ENCODE measurements at places on chromosomes 12 and 14.

- peak; percentile 38 for DNase-seq
These were observed 1.2 kb downstream of the TMEM120B start for GRCh38 chr12:121713793-121714192.

GRCh38 chr12:92133171-92133570 lies 12.5 kb downstream of the BTG1 start:
- no peak for DNase-seq

DNA sequence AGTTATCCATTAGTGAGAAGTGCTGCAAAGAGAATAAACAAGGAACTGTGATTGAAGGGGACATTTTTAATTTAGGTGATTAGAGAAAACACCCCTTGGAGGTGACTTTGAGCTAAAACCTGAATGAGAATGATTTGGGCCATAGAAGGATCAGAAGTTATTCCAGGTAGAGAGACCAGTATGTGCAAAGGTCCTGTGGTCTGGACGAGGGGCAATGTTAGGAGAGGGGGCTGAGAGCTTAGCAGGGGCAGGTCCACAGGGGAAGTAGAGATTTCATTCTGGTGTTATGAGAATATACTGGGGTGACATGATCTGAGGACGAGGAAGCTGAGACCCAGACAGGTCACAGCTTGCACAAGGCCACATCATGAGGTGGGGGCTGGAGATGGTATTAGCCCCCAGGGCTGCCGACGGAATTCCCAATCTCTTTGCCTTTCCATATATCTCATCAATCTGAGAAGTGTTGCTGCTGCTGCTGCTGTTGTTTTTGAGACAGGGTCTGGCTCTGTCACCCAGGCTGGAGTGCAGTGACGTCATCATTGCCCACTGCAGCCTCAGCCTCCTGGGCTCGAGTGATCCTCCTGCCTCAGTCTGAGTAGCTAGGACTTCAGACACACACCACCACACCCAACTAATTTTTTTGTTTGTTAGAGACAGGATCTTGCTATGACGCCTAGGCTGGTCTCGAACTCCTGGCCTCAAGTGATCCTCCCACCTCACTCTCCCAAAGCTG lies 55.6 kb downstream of the KCTD10 start:
- no peak for DNase-seq

GRCh38 chr12:45309836-45310626 lies 94.1 kb downstream of the ANO6 start:
- no peak for DNase-seq

- DNase-seq: peak; percentile 82
These were observed 1.2 kb upstream of the NEMF start for GRCh38 chr14:49853572-49854375.

GRCh38 chr14:99240627-99241324 lies 31.2 kb downstream of the BCL11B start:
- no peak for DNase-seq

- peak; percentile 71 for DNase-seq
These were observed 653 bp downstream of the PA2G4 start for GRCh38 chr12:56104815-56105608.

DNA sequence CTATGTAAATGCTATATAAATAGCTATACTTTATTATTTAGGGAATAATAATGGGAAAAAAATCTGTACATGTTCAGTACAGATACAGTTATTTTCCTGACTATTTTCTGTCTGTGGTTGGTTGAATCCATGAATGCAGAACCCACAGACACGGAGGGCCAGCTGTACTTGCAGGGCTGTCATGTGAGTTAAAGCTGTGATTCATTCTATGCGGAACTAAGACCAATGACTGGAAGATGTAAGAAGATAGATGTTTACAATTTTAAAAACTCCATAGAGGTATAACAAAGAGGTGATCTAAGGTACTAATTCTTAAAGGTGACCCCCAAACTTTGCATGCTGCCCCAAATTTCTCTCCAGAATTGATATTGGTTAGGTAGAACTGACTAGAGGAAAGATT lies 14.6 kb downstream of the PCNX4 start:
- DNase-seq: no peak

DNA sequence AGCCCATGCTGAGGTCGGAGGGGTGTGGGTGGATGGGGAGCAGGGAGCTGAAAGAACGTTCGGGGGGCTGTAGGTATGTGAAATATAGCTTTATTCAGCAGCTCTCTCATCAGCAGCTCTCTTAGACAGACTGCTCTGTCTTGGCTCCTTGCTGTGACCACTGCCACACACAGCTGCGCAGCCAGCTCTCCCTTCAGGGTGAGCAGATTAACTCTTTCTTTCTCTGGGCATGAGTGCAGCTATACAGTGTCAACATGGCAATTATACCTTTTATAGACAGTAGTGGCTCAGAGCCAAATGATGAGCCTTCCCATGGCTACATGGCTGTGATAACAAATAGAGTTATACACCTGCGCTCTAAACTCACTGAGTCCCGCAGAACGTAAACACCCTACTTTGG lies 137.7 kb upstream of the NEDD1 start:
- no peak for DNase-seq

DNA sequence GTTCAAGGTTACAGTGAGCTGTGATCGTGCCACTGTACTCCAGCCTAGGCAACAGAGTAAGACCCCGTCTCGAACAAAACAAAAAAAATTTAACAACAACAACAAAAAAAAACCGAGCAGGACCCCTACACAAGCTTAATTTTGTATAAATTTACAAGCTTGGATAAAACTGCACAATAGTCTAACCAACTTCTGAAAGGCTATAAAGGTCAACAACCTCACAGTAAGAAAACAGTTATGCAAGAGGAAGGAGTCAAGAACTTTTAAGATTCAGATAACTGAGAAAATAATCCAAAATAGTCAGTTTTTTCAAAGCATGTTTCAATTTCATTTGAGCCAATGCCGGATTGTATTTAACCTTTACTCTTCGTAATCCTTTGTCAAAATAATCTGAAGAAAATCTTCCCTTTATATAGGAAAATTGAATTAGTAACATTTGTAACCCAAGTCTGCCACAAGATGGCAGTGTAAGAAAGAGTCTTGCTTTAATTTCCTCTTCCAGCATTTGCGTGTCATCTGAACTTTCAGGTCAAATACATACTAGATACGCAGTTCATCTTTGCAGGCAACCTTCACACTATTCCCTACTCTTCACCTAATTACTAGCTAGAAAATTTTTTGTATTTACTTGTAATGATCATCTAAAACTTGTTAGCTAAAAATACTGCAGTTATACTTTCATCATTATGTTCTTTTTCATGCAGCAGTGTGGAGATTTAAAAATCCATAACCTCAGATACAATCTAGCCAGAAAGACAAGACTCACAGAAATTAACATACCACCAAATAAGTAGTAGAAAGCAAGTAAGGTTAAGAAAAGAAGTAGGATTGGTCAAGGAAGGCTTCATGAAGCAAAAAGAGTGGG lies 5.8 kb downstream of the CCNB1IP1 start:
- peak; percentile 76 for DNase-seq

DNA sequence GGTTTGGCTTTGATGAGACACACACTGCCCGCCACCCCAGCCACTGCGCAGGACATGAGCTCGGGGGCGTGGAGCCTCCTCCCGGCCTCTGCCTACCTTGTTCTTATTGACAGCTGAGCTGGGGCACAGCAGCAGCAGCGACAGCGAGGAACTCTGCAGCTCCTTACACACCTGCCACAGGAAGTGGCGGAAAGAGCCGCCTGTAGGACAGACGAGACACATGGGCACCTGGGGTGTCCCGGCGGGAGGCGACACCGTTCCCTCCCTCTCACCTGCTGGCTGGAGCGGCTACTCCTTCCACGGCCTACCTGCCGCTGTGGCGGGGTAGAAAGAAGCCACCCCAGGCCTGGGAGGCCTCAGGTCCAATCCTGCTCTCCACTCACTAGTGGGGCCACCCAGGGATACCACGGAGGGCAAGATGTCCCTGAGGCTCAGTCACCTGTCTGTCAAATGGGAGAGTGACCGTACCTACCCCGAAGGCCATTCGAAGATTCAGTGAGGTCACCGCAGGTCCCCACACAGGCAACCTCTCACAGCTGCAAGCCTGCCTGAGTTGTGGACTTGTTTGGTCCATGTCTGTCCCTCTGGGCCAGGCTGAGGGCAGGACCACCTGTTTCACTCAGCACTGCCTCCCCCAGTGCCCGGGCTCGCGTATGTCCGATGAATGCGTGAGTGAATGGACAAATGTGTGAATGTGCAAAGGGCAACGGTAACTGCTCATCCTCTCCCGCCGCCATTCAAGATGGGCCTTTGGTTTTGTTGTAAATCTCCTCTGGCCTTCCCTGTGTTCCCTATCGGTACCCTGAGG lies 42.6 kb downstream of the TRAFD1 start:
- DNase-seq: no peak

DNA sequence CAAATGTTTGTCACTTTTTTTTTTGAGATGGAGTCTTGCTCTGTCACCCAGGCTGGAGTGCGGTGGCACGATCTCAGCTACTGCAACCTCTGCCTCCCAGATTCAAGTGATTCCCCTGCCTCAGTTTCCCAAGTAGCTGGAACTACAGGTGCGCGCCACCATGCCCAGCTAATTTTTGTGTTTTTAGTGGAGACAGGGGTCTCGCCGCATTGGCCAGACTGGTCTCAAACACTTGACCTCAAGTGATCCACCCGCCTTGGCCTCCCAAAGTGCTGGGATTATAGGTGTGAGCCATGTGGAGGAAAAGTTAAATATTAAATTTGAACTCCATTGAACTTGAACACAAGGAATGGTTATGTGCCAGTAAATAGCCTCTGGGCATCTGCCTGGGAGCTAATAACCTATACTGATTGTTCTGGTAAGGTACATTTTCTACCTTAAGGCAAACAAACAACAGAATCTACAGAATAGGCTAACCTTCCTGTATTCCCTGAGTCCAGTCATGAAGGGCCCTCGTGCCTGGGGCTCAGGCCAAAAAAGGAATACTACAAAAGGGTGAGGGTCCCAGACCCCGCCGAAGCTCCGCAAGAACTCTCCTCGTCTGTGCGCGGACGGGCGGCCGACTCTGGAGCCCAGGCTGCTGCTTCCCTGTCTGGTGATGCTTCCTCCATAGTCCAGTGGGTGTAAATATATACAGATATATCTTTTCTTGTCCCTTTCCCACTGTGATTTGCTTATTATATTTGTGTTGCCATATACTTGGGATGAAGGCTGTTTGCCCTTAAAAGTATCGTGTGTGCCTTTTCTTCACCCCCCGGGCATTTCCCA lies 74.0 kb upstream of the EIF5 start:
- no peak for DNase-seq

- no peak for DNase-seq
These were observed 575 bp upstream of the FMNL3 start for GRCh38 chr12:49707812-49708147.

DNA sequence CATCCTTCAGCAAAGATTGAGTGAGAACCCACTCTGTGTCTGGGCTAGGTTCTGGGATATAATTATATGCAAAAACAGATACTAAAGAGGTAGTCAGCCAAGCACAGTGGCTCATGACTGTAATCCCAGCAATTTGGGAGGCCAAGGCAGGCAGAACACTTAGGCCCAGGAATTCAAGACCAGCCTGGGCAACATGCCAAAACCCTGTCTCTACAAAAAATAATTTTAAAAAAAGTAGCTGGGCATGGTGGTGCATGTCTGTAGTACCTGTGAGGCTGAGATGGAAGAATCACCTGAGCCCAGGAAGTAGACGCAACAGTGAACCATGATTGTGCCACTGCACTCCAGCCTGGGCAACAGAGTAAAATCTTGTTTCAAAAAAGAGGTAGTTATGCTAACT lies 237.5 kb upstream of the HMGA2 start:
- no peak for DNase-seq

- peak; percentile 72 for DNase-seq
These were observed 4.5 kb upstream of the LTBP2 start for GRCh38 chr14:74616507-74616906.

DNA sequence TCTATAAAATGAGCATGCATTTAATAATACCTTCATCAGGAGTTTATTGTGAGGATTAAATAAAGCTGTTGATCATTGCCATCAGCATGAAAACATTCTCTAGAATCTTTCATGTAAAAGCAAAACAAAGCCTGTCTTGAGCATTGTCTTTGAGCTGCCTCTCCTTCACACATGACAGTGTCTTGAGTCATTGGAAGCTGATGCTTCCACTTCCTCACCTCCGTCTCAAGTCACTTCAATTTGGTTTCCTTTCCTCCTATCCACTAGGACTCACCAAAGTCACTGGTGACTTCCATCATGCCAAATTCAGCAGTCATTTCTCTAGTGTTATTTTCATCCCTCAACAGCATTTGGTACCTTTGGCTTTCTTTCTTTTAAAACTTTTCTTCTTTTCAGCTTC lies 31.6 kb upstream of the MYBPC1 start:
- DNase-seq: no peak

DNA sequence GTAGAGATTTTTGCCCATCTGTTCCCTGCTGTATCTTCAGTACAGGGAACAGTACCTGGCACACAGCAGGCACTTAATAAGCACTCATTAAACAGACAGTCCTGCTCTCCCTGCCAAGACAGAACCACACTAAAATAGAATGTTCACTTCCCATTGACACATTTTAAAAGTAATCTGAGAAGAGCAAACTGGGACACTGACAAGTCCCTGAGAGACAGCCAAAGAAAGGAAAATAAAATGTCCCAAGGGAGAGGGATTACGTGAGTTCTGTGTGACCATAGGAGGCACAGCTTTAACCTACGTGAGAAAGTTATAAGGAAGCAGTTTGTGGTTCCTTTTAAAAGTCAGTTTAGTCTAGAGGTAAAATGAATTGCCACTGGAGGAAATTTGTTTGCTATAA lies 43.9 kb upstream of the SYCP3 start:
- DNase-seq: peak; percentile 26

DNA sequence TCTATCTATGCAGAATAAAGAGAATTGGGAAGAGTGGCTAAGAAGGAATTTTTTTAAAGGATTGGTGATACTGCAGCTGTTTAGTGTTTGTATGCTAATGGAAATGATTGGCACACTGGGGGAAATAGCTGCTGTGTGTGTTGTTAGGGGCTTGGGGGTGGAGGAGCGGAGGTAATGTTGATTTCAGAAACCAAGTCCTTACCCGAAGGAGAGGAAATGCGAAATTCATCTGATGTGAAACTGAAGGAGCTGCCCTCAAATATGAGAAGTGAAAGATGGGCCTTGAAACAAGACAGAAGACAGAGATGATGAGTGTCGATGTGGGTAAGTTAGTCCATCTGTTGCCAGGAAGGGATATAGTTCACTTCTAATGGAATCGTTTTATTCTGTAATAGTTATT lies 21.2 kb upstream of the RNASE12 start:
- DNase-seq: no peak

DNA sequence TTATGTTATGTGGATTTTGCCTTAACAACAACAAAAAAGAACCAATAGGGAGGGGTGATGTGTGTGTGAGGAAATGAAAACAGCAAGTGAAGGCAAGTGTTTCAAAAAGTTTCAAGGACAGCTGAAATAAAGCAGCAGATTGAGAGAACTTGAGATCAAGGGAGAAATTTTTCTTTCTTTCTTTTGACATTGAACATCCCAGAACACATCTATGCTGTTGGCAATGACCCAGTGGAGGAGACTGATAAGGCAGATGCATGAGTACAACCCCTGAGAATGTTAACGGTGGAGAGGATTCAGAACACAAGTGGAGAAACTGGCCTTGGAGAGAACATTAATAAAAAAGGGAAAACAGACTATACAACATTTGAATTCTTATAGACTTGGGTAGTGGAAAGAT lies 2.9 kb downstream of the LLPH start:
- no peak for DNase-seq

GRCh38 chr12:103586132-103586531 lies 941 bp upstream of the STAB2 start:
- DNase-seq: no peak

Measured in NB4 (cell line).